ENCODE measurements at places on chromosomes 2 and 18. TPM values are rescaled to one million over a fixed set of nuclear protein-coding genes. Genes with fewer than 3 reads are reported as not detected.

The ITPRIPL1 gene
- total RNA-seq: 6.5 TPM

The FBXO48 gene
- 0.65 TPM for total RNA-seq

The IL36G gene
- total RNA-seq: not detected

- no peak for DNase-seq
Measured at GRCh38 chr2:173589604-173590275, 235.1 kb downstream of the CDCA7 start.

All from omental fat pad (tissue), 4 donors.